ENCODE measurements at places on chromosomes 7 and 10.

DNA sequence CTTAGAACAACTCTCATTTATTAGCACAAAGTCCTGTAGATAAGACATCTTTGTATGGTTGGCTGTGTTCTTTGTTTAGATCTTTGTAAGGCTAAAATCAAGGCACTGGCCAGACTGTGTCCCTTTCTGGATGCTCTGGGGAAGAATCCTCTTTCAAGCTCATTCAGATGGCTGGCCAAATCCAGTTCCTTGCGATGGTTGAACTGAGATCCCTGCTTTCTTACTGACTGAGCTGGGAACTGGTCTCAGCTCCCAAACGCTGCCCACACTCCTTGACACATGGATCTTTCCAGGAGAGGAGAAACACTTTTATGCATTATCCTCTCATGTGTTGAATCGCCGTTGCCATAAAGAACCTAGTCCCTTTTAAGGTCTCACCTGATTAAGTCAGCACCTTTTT, 586.5 kb upstream of the IGFBP3 start:
- no peak for DNase-seq

- no peak for DNase-seq
Measured at GRCh38 chr10:51687296-51687695, 12.1 kb downstream of the CSTF2T start.

DNA sequence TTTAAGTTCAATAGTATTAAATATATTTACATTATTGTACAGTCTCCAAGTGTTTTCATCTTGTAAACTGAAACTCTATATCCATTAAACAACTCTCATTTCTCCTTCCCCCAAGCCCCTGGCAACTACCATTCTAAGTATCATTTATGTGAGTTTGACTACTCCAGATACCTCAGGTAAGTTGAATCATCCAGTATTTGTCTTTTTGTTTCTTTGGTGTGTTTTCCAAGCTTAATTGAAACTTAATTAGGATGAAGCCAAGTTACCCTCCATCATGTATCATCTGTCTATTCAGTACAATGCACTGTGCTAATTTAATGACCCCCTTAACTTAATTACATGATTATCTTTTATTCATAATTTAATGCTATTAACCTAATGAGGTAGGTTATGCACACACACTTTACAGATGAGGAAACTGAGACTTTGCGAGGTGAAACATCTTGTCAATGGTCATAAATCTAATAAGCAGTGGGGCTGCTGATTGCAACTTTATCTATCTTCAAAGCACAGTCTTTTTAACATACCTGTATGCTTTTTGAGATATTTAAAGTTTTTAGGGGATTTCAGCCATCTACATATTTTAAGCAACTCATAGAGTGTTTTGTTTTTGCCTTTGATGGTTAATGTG, 663 bp downstream of the MACC1 start:
- no peak for DNase-seq

- DNase-seq: no peak
Measured at GRCh38 chr7:108717781-108718180, 148.1 kb downstream of the DNAJB9 start.

- DNase-seq: no peak
Measured at GRCh38 chr7:1404460-1404809, 54.8 kb downstream of the MICALL2 start.

DNA sequence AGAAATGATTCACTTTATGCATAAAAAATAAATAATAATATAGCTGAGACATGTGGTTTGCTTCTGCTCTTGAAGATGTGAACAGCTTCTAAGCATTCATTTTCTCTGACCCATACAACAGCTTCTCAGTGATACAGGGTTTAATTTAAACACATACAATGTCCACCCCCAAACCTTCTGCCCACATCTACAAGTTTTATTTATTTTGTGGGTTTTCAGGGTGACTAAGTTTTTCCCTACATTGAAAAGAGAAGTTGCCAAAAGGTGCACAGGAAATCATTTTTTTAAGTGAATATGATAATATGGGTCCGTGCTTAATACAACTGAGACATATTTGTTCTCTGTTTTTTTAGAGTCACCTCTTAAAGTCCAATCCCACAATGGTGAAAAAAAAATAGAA, 17.2 kb downstream of the INHBA start:
- DNase-seq: no peak

- DNase-seq: no peak
Measured at GRCh38 chr10:63308628-63309027, 157.1 kb downstream of the JMJD1C start.
